ENCODE measurements at places on chromosomes 5 and 9. TPM values are rescaled to one million over a fixed set of nuclear protein-coding genes. Genes with fewer than 3 reads are reported as not detected.

Gene CDX1
- not detected for total RNA-seq

Gene ZDHHC11B
- total RNA-seq = not detected

Gene RGMB
- 2.2 TPM for total RNA-seq

Gene XRCC4
- total RNA-seq = 8.1 TPM

Gene DNAJC25
- 3.5 TPM for total RNA-seq

Gene PIGO
- 23.4 TPM for total RNA-seq

Gene UGT3A1
- not detected for total RNA-seq

Gene SLC1A3
- total RNA-seq = not detected

Gene GHR
- not detected for total RNA-seq

Gene CNTNAP3
- total RNA-seq = not detected

Gene PLPPR1
- not detected for total RNA-seq

Gene EMB
- total RNA-seq = 156 TPM

Data from activated naive CD4-positive, alpha-beta T cell treated with anti-CD3 and anti-CD28 coated beads, Interleukin-2, amount 10 ng/mL, durations not matched to agents 5 hours and 36 hours (primary cell).